Hypothalamus (tissue), 51 donors: ENCODE measurements at places on chromosomes 5 and 9.
A peak's percentile ranks its signal among the peaks of the same experiment; 100 is the strongest.

GRCh38 chr9:122781671-122782070 is 7.1 kb upstream of the OR5C1 start:
- no peak for DNase-seq

GRCh38 chr5:178297751-178298150 is 65.1 kb upstream of the PHYKPL start:
- DNase-seq = no peak

GRCh38 chr5:43041669-43042175 is 1.6 kb upstream of the ANXA2R start:
- DNase-seq = peak; percentile 65

GRCh38 chr9:89154651-89155336 is 23.8 kb downstream of the SHC3 start:
- DNase-seq = no peak

GRCh38 chr9:38689678-38690077 is 30.3 kb downstream of the FAM240B start:
- DNase-seq = peak; percentile 73

DNA sequence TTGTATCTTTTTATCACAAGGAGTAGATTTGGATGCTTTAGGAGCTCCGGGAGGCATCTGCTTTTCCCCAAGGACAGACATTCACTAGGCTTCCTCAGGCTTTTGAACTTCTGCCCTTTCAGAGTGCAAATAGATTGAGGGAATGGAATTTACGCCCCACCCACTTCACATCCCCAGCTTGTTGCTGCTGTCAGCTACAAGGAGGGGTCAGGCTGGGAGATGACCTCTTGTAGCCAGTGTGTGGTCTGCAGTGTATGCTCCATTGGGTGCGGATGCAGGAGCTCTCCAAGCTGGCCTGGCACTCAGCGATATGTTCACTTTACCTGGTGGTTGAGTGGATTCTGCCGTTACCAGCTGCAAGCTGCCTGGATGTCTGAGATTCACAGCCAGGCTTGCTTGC is 6.4 kb downstream of the TNFSF15 start:
- DNase-seq = no peak

- DNase-seq = no peak
These were observed 7.5 kb upstream of the PSAT1 start for GRCh38 chr9:78289474-78289873.

GRCh38 chr5:146440870-146441495 is 6.2 kb upstream of the TCERG1 start:
- DNase-seq = no peak

GRCh38 chr5:179214678-179215077 is 130.6 kb downstream of the ADAMTS2 start:
- no peak for DNase-seq

DNA sequence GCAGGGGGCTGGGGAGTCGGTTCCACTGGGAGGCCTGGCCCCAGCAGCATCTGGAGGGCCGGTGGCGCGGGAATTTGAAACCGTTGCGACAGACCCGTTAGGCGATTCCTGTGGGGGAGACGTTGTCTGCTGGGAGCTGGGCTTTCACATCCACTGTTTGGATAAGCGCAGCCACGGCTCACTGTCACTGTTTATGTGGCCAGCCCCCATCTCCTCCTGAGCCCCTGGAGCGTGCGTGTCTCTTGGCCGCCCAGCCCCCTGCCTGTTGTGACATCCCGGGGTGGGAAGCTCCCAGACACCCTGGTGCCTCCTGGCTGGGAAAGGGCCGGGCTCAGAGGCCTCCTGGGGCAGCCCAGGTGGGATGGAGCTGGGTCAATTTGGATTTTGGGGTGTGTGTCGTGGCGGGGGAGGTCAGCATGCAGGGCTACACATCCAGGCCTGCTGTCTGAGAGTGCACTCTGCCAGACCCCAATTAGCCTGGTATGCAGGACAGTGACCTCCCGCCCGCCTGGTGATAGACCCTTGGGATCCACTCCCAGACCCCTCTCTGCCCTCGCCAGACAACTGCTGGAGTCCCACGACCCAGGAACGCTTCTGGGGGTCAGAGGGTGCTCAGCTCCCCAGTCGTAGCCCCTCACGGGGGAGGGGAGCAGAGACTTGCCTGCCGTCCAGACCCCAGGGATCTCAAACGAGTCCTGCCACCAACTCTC is 62.0 kb upstream of the RNU6ATAC start:
- DNase-seq = no peak

DNA sequence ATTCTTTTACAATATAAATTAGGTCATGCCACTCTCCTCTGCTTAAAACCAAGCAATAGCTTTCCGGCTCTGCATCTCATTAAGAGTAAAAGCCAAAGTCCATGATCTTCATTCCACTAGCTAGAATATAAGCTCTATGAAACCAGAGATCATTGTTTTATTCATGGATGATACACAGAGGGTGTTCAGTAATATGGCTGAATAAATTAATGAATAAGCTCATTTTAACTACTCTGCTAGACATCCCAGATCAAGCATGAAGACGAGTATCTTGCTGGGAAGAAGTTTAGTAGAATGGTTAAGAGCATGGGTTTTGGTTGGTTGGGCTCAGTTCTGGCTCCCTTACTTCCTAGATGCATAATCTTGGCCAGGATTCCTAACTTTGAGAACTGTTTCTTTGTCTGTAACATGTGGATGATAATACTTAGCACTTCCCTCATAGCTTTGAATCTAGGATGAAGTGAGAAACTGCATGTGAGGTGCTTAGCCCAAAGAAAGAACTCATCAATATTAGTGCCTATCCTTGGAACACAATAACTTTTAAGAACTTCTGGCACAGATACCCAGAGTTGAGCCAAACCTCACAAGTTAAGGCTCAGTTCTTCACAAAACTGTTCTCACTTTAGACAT is 106.8 kb downstream of the MSX2 start:
- no peak for DNase-seq

- peak; percentile 44 for DNase-seq
These were observed 59.1 kb downstream of the ABCA1 start for GRCh38 chr9:104868687-104869404.

DNA sequence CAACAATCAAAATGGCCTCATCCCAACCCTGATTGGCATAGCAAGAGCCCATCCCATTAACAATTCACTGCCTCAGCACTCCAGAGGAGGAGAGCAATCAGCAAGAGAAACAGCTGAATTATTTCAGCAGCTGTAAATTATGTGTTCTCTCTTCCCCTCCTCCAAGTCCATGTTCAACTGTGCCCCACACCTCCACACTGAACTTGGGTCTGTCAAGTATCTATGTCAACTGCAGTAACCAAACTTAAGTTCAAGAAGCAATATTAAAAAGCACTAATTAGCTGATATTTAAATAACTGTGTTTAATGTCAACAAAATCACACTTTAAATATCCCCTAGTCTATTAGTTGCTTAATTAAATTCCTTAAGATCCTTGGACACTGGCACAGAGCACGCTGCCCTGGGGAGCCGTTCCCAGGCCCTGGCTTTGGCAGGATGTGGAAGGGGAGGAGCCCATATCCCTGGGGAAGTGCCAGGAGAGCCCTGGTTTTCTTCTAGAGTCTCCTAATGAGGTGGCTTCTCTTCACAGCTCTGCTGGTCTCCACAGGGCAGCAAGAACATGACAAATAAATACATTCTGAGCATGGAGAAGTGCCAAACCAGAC is 50.6 kb downstream of the SIL1 start:
- no peak for DNase-seq

GRCh38 chr9:2771661-2772060 is 54.4 kb downstream of the KCNV2 start:
- no peak for DNase-seq

DNA sequence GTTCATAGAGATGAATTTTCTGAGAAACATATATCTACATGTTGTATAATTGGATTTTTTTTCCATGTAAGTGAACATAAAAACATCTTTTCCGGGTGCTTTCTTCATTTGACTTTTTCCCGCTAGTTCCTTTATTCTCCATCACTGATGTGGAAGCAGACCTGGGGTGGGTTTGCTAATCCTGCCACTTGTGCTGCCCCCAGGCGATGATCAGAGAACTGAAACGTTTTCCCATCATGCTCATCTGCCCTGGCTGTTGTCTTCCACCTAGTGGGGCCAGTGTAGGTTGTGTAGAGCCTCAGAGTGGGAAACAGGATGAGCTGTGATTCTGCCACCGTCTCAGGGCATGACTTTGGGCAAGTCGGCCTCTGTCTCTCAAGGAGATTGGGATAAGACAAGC is 34.2 kb upstream of the TGFBR1 start:
- no peak for DNase-seq

DNA sequence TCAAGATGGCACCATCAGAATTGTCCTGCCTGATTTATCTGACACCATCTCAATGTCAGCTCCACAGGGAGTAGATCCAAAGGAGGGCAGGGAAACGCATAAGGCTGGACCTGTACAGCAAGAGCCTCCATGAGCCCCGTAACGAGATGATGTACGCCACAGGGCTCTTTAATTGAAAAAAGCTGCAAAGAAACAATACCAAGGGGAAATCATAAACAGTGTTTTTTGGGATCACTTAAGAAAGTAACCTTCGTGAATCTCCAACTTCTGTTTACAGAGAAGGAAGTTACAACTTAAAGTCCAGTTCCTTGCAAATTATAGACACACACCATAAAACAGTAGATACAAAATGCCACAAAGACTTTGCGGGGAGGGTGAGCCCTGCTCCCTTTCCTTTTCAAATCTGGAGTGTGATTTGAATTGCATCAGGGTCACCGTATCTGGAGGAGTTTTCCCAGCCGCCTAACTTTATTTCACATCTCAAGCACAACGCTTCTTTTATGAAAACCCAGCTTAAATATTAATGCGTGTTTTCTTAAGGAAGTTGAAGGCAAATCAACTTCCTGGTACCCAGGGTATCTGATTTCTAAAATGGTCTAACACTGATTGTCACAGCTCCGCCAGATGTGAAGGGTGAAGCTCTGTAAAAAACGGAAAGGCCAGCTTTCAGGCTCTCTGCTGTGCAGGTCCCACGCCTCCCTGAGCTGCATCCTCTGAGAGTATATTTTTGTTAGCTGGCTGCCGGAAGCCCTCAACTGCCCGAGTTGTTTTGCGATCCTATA is 88.9 kb downstream of the EBF1 start:
- no peak for DNase-seq

- no peak for DNase-seq
These were observed 54.7 kb upstream of the PRLR start for GRCh38 chr5:35285011-35285410.

DNA sequence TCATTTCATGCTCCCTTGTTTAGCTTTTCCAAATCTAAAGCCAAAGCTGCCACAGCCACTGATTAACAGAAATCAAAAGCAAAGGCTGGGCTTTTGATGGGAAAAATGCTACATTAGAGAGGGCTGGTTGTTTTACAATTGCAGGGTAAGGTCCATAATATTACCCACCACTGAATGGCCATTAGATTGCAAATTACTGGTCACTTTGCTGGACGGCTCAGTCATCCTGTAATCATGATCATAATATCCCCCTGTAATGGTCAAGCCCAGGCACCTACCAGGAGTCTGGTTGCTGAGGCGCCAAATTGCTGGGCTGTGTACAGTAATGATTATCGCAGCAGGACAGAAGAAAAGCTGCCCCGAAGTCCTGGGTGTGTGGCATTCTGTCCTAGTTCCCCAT is 286.5 kb downstream of the ZSWIM6 start:
- DNase-seq = no peak

DNA sequence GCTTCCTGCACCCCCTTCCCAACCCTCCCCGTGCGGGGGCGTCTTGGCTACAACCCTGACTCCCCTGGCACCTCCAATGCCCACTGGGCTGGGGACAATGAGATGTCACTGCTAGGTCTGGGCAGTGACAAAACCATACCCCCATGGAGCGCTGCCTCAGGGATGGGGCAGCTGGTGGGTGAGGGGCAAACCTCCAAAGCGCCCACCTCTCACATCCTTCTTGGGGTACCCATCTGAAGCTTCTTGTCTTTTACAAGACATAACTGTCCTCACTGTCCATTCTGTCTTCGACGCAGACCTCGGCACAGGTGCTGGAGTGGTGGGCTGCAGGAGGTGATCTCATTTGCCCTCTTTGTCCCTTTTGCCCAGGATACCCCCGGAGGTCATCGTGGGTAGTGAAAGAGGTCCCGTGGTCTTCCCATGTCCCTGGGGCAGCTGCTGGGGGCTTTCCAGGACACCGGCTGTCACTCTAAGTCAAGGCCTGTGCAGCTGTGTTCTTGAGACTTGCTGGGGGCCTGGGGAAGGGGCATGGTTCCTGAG is 27.8 kb upstream of the CSF1R start:
- DNase-seq = no peak

GRCh38 chr5:140690376-140690932 is 716 bp downstream of the HARS1 start:
- no peak for DNase-seq

DNA sequence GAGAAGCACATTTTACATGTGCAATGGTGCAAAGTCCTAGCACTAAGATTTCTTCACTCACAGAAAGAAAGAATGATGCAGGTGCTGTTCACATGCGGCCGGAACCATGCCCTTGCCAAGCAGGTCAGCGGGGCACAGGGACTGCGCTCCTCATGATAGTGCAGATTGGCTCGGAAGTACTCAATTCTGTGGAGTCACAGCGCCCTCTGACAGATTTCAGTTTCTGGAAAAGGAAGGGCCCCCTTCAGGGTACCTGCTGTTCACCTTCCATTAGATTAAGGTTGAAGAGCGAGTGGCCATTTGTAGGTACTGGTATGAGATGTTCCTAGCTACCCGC is 75.7 kb downstream of the TMC1 start:
- no peak for DNase-seq

DNA sequence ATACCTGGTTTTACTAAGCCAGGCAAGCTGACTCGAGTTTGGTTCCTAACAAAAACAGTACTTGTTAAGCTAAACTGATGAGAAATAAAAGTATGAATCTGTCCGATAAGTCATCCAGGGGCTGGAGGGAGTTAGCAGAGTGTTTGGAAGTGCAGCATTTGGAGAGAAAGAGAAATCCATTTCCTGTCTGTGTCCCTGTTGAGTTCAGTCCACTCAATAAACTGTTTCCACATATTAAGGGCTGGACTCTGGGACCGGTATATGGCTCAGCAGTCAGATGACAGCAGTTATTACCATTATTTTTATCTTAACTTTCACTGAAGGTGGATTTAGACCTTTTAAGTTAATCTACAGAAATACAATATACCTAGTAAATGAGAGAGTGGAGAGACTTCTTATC is 130.6 kb upstream of the ADRA1B start:
- no peak for DNase-seq

GRCh38 chr9:99069546-99069945 is 35.4 kb upstream of the TGFBR1 start:
- no peak for DNase-seq

DNA sequence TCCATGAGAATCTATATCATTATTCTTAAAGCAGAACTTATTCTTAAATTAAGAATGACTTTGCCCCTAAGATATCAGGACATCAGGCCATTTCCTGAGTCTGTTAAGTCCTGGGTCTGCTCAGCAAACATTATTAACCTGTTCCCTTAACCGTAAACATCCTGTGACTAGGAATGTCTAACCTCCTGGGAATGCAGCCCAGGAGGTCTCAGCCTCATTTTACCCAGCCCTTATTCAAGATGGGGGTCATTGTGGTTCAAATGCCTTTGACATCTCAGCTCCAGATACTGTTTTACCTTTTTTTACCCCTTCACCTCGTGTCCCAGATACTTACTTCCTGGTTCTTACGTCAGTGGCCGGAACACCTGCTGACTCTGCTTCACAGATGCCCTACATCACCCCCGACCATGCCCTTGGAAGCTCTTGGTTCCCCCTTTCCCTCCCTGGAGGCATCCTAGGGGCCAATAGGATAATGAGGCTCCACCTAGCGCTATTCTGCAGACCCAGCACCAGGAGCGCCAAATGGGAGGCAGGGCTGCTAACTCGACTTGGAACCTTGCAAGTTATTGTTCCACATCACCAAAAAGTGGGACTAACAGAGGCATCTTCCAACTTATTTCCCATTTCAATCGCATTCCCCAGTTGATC is 182.5 kb downstream of the MED10 start:
- no peak for DNase-seq
